ENCODE measurements at places on chromosomes 5 and 9.

DNA sequence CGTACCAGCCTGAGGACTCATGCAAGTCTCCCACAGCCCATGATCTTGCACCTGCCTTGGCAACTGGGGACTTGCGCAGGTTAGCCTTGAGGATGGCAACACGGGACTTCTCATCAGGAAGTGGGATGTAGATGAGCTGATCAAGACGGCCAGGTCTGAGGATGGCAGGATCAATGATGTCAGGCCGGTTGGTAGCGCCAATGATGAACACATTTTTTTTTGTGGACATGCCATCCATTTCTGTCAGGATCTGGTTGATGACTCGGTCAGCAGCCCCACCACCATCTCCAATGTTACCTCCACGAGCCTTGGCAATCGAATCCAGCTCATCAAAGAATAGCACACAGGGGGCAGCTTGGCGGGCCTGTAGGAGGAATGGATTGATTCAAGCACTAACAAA, 13.0 kb downstream of the VCP start:
- no peak for DNase-seq

DNA sequence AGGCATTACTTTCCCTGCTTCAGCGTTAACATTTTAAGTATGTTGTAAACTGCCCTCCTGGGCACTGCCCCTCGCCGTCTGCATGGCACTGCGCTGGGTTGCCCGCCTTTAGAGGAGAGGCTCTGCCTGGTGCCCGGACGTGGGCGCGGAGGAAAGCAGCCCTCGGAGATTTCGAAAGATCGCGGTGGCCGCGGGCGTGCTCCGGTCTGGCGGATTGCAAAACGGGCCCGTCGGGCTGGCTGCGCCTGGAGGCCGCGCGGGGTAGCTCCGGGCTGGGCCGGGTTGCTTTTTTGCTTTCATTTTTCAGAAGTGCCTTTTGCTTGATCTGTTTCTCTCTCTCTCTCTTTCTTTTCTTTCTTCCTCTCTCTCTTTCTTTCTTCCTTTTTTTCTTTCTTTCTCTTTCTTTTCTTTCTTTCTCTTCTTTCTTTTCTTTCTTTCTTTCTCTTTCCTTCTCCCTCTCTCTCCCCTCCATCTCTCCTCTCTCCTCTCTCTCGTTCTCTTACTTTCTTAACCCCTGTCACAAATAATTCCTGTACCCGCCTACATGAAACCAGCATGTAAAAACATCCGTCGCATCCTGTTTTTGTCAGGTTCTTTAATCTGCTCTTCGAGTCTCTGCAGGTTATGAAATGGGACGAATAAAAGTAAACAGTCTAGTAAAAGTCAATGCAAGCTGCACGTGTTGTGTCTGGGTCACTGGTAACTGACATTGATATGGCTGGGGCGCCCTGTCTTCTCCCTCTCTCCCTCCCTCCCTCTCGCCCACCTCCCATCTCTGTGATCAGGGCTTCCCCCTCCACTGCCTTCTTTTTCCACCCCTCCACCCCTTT, 1.7 kb downstream of the FST start:
- DNase-seq = peak; percentile 59

DNA sequence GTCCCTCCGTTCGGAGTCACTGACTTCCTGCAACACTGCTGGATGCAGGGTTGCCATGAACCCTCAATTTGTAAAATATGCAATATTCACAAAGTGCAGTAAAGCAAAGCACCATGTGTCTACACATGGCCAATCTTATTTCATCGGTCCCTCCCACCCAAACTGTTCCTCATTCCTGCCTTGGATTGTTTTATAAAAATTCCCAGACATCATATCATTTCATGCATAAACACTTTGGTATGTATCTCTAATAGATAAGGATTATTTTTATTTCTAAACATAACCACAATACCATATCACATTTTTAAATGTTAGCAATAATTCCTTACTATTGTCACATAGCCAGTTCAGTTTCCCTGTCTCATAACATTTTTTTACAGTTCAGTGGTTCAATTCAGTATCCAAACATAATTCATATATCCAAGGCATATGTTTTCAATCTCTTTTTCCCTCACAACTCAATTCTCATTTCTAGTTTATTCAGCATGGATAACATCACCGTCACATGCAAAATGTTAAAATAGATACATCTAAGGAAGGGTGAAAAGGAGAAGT, 82.0 kb upstream of the PCAT7 start:
- DNase-seq = no peak

GRCh38 chr9:121939643-121940042, 153.5 kb downstream of the TTLL11 start:
- DNase-seq = no peak

DNA sequence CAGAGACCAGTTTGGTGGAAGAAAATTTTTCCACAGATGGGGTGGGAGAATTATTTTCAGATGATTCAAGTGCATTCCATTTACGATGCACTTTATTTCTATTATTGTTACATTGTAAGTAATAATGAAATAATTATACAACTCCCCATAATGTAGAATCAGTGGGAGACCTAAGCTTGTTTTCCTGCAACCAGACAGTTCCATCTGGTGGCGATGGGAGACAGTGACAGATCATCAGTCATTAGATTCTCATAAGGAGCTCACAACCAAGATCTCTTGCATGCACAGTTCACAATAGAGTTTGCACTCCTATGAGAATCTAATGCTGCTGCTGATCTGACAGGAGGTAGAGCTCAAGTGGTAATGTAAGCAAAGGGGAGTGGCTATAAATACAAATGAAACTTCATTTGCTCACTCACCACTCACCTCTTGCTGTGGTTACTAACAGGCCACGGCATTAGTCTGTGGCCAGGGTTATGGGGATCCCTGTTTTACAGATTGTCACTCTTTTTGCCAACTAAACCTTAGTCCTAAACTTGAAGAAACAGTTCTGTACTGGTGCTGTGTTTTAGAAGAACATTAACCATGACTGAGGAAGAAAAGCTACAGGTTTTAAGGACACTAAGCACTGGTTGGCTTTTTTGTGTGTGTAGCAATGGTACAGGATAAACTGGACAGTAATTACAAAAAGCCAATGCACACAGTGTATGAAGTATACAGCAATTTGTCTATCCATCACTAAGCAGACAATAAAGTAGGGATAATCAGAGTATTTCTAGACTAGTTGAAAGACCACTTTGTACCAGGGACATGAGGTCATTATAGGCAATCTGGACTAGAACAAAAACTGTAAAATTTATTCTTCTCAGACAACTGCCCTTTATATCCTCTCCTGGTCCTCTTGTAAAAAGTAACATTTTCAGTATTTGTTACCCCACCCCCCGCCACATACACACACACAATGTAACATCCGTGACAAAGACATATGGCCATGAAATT, 9.9 kb downstream of the TMEM232 start:
- DNase-seq = no peak

- no peak for DNase-seq
Measured at GRCh38 chr5:168347368-168348083, 56.1 kb downstream of the WWC1 start.

DNA sequence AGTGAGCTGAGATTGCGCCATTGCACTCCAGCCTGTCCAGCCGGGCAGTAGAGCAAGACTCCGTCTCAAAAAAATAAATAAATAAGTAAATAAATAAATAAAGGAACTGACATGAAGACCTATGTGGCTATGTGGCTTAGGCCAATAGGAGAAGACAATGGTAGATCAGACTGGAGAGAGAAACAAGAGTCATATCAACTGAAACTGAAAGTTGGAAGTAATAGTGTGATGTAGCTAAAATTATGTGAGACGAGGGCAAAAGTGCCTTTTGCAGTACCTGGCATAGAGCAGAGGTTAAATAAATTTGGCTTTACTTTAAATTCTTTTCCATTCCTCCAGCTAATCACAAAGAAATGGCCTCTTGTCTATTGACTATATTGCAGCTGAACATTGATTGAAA, 7.3 kb downstream of the FBP2 start:
- no peak for DNase-seq

DNA sequence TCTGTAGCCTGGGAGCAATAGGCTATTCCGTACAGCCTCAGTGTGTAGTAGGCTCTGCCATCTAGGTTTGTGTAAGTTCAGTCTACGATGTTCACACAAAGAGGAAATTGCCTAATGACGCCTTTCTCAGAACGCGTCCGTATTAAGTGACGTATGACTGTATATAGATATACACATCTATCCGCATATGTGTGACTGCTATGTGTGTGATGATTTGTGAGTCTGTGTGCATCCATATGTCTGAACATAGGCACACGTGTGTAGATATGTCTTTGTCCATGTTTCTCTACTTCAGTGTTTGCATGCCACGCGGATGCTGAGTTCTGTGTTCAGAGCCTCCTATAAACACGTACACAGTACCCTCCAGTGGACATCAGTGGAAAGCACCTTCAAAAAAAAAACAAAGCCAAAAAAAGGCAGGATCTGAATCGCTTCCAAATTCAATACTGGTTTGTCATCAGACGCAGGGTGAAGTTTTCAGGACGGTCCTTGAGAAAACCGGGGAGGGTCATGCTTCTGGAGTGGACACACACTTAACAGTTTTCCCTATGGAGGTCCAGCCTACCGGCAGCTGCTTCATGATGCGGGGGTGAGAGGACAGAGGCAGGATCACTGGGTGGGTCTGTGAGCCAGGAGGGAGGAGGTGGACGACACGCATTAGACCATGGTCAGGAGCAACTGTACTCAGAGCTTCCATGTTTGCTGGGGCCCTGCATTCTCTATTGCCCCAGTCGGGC, 29.5 kb upstream of the ALDH1B1 start:
- no peak for DNase-seq

- DNase-seq = peak; percentile 19
Measured at GRCh38 chr9:21974722-21975409, 19.3 kb downstream of the CDKN2A start.

All from CD4-positive, alpha-beta T cell treated with Interleukin-15 for 1 hour (primary cell).